ENCODE measurements at places on chromosomes 16 and 17.

- no peak for DNase-seq
Measured at GRCh38 chr16:17729820-17730219, 259.1 kb upstream of the XYLT1 start.

DNA sequence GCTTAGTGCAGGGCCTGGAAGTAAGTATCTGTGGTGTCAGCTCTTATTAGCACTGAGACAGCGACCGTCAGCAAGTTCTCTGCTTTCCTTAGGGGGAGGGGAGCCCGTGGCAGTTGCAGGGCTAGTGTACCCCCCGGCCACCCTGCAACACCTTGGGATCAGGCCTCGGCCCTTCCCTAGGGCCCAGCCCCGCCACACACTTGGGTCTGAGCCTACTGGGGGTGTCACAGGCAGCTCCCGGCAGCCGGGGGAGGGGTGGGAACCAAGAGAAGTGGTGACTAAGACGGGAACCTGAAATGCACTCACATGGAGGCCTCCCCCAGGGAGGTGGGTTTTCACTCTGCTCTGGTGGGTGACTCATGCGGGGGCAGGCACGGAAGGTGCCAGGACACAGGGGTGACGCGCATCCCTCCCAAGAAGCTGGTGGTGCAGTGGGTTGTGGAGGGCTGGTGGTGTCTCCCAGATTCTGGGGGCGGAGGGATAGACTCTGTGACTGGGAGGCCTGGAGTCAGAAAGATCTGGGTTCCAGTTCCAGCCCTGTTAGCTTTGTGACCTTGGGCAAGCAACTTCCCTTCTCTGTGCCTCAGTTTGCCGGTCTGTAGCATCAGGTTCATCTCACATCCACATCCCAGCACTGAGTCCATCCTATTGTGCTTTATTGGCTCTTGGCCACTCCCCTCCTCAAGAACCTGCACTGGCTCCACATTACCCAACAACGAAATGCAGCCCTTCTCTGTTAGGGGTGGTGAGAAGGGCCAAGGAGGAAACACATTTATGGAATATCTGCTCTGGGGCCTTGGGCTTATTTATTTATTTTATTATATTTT, 44.5 kb downstream of the LAT start:
- peak; percentile 86 for DNase-seq

GRCh38 chr17:63773272-63774140, at the start of gene CCDC47:
Gene CCDC47 (minus strand): TSS chr17:63773597. CDS start chr17:63766175, 7,422 bp downstream.
- peak; percentile 98 for DNase-seq

DNA sequence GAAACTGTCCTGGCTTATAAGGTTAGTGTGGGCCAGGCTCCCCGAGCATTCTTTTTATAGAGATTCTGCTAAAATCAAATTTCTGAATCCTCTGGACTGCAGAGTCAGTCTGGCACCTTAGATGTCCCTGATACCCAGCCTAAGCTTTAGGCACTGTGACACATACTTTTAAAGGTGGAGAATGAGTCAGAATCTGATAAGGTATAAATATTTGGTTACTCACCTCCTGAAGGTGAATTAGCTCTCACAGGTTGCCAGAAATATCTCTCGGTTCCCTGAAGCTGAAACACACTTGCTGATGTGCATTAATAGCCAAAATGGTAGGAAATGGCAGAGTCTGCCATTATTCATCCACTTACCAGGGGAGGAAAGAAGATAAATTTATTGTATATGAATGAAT, 446.9 kb downstream of the UTP18 start:
- DNase-seq = no peak

- no peak for DNase-seq
Measured at GRCh38 chr16:26070302-26071100, 378.7 kb downstream of the HS3ST4 start.

DNA sequence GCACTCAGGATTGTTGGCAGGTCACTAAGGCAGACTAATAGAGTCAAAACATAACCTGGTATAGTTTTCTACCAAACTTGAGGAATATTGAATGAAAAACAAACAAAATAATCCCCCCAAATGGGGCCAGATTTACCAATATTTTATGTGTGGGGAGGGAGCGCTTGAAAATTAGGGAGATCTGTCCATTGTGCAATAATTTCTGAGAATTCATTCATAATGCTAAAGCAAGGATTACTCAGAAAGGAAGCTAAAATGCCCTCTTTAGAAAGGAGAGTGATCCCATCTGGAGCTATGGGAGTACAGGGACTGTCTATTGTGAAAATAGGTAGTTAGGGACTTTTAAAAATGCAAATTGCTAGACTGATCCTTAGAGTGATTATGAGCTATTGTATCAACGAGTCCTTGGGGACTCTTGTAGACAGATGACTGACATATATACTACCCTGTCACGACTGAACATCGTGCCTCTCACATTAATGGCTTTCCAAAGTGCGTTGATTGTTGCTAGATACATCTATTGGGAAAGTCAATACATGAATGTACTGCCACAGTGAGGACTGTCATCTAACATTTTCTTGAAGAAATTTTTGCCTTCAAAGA, 193.6 kb downstream of the AATF start:
- no peak for DNase-seq

DNA sequence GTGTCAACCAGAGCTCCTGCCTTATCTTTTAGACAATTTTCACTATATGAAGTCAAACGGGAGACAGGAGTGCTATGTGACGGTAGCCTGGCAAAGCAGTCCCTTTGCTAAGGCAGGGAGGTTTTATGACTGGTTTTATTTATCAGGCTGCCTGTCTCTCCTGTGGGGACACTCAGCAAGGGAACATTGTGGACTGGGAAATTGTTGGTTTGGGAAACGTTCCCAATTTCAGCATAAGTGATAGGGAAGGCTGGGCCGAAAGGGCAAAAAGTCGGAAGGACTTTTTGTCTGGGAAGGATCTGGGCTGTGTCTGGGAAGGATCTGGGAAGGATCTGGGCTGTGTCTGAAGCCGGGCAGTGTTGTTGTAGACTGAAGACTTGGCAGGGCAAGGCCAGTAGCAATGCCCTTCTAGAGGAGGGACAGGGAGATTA, 211.2 kb downstream of the PARN start:
- no peak for DNase-seq

GRCh38 chr16:27108826-27109665, 42.3 kb downstream of the C16orf82 start:
- DNase-seq = no peak

DNA sequence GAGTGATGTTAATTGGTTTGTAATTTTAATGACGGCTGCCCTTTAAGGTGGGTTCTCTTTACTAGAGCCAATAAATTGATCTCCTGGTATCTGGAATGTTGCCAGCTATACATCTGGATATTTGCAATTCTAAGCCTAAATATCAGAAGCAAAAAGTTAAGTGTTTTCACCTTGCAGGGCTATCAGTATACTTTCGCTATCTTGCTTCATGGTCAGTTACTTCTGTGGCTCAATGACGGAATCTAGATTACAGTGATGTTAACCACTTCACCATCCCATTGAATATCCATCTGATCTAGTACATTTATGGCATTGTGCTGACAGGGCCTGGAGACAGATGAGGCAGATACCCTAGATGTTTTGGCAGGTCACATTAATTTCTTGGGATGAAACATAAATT, 28.3 kb downstream of the CCL4 start:
- DNase-seq = no peak

DNA sequence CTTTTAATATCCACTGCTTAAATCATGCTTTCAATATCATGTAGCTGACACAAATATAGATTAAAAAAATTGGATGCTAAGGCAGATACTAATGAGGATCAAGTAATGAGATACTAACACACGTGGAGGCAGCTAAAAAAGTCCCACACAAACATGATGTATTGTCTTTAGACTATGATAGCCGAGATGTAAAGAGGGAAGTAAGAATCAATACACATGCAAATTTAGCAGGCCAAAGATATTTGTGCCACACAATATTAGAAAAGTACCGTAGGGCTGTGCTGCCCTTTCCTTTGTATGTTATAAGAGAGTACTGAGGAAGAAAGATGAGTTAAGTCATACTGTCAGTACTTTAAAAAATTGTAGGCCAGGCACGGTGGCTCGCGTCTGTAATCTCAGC, 51.4 kb upstream of the STAC2 start:
- no peak for DNase-seq

GRCh38 chr16:17224879-17225281, 245.9 kb downstream of the XYLT1 start:
- peak; percentile 69 for DNase-seq

- no peak for DNase-seq
Measured at GRCh38 chr17:1786708-1787107, 24.8 kb downstream of the SERPINF1 start.

- DNase-seq = no peak
Measured at GRCh38 chr17:82444284-82444893, 6.2 kb downstream of the CYBC1 start.

DNA sequence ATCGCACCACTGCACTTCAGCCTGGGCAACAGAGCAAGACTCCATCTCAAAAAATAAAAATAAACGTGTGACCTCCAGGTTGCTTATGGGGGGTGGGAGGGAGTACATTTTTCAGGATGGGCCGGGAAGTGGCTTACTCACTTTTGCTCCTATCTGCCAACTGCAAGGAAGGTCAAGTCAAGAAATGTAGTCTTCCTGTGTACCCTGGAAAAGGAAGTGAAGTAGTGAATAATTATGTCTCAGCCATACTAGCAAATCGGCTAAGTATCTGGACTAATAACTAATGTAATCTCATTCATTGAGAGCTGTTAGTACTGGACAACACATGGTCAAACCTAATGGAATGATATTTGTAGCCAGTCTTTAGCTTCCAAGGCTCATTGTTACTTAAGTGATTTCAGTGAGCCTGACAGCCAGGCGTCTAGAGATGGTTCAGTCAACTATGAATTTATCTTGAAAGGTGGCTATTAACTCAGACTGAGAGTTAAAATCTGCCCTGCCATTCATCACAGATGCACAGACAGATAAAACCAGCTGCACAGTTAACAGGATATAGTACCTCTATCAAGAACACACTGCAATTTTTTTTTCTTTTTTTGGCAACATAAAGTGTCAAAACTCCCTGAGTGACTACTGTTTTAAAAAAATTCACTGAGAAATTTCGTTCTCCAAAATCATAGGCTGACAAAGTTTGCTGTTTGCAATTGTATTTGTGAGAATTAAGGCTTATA, 3.7 kb upstream of the TACO1 start:
- DNase-seq = no peak

DNA sequence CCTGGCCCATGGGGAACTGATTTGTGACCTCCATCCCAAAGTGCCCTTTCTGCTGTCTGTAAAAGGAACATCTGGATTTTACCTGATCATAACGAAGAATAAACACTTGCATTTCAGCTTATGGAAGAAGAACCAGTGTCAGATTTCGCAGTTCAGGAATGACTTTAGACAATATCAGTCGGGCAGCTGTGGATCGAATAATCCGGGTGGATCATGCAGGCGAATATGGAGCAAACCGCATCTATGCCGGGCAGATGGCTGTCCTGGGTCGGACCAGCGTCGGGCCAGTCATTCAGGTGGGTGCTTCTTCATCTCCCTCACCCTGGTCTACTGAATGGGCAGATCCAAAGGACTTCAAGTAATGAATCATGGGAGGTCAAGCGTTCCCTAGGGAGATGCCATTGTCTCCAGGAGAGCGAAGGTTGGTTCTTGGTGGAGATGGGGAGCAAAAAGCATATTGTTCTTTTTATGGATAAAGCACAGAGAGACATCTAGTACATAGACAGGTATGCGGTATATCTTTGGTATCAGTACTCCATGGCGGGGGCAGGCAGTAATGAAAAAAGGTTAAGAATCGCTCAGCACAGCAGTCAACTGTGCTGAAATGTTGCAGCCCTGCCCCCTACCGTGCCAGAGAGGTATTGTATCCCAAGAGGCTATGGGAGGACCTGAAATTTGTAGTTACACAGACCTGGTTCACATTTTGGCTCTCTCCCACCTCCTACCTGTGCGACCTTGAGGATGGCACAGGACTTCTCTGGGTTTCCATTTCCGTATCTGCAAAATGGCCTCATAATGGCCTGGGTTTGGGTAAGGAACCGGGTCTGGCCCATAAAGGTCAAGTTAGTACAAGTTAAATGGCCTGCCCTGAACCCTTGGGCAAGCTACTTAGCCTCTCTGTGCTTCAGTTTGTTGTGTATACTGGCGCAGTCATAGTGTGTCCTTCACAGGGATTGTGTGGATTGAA, 4.7 kb downstream of the COQ7 start:
- DNase-seq = peak; percentile 49

GRCh38 chr16:72857834-72858664, 189.9 kb downstream of the ZFHX3 start:
- no peak for DNase-seq

GRCh38 chr17:32772453-32773025, 104.4 kb downstream of the MYO1D start:
- DNase-seq = no peak

DNA sequence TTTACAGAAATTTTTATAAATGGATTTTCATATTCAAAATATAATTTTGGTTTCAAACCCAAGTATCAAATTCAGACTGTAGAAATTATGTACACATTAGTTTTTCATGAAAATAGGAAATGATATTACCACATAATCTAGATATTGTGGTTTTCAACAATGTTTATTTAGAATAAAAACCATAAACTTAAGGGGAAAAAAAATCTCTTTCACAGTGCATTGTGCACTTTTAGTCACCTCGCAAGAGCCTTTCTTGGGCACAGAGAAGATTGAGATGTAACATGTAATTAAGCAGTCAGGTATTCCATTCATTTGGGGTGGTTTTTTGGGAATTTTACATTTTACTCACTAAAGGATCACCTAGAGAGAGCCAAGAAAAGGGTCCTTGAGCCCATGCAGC, 104.0 kb downstream of the TANC2 start:
- no peak for DNase-seq

- no peak for DNase-seq
Measured at GRCh38 chr17:39838057-39838456, 26.1 kb downstream of the IKZF3 start.

DNA sequence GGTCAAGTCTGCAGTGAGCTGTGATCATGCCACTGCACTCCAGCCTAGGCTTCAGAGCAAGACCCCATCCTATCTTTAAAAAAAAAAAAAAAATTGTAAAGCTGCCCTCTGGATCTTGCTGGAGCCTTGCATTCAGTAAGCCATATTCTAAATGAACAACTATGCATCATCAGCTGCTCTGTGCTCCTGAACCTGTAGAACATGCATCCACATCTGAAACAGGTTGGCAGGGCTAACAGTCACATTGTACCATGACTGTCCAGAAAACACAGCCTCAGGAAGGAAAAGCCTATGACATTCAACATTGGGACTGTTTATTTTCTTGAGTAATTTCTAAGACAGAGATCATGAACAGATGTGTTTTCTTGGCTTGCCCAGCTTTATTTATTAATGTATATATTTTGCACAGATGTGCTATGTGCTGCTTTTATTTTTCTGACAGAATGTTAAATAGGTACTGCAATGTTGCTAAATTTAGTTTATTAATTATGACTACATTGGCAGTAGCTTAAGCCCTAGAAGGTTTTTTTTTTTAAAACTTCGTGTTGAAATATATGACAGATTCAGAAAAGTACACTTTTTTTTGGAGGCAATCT, 19.8 kb downstream of the ACSF2 start:
- no peak for DNase-seq

- DNase-seq = no peak
Measured at GRCh38 chr16:59880611-59881010, 1146.5 kb upstream of the GOT2 start.

All from stimulated activated naive CD8-positive, alpha-beta T cell treated with anti-CD3 and anti-CD28 coated beads, Interleukin-15, amount 100 ng/mL, for 72 hours (primary cell).